GM12864 (cell line): ENCODE measurements at places on chromosomes 16 and 17.

DNA sequence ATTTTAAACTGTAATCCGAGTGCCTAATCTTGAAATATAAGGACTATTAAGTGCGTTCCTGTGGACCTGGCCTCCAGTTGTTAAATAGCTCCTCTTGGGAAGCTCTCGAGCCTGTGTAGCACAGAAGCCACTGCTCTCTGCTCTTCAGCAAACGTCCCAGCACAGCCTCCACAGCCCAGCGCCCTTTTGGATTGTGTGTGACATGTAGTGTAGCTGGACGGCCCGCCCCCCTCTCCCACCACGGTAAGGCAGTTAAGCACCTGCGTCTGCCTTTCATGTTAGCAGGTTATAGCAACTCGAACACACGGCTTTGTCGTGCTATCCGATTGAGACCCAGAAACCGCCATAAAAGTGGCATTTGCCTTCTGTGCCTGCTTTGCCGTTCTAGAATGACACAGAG lies 79.2 kb upstream of the CHMP6 start:
- no peak for DNase-seq

DNA sequence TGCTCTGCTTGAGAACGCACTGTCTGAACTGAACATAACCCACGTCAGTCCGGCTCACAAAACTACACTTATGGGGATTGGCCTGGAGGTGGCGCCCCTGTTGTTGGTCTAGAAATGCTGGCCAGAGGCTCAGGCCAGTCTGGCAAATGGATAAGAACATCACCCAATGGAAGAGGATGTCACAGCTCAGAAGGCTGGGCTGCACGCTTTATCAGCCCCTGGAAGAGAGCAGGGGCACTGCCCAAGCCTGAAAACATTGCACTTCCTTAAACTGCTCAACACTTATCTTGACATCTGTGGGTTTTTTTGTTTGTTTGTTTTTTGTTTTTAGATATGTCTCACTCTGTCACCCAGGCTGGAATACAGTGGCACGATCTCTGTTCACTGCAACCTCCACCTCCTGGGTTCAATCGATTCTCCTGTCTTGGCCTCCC lies 24.8 kb upstream of the BPTF start:
- DNase-seq, result peak; percentile 71

GRCh38 chr16:23064639-23065038 lies 84.6 kb downstream of the USP31 start:
- DNase-seq, result no peak

DNA sequence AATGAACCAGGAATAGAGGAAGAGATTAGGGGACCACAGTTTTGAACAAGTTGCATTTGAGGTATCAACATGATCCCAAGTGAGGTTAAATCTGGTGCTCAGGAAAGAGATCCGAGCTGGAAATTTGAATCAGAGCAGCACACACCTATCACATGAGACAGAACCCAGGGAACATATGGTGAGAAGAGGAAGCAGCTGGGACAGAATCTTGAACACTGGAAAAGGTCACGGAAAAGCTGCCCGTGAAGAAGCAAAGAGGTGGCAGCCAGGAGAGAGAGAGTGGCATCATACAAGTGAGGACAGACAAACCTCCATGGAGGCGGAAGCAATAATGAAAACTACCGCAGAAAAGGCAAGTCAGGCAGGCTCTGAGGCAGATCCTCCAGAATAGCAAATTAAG lies 36.1 kb downstream of the USP31 start:
- no peak for DNase-seq

GRCh38 chr17:1966274-1967086 lies 58.7 kb downstream of the RTN4RL1 start:
- DNase-seq, result no peak

GRCh38 chr16:15552507-15552906 lies 90.4 kb downstream of the MARF1 start:
- DNase-seq, result no peak

- no peak for DNase-seq
These were observed at the start of gene ABCC1 for GRCh38 chr16:15949210-15950160. Gene ABCC1, plus strand, starts transcription at chr16:15949616. Its CDS starts 136 bp downstream, at chr16:15949752.

DNA sequence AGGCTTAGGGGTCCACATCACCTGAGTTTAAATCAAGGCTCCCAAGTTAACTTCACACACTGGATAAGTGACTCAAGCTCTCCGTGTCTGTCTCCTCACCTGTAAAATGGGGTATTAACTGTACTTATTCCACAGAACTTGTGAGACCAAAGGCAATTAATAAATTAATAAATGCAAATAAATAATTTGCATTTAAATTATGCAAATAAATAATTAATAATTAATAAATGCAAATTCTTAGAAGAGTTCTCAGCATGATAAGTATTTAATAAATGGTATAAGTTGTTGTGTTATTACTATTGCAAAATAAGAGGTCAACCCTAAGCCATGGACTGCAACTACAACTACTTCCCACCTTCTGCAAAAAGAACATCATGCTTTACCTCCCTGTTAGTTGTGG lies 13.7 kb upstream of the CXCL16 start:
- no peak for DNase-seq

GRCh38 chr17:82931699-82932517 lies 92.1 kb upstream of the ZNF750 start:
- DNase-seq, result no peak

DNA sequence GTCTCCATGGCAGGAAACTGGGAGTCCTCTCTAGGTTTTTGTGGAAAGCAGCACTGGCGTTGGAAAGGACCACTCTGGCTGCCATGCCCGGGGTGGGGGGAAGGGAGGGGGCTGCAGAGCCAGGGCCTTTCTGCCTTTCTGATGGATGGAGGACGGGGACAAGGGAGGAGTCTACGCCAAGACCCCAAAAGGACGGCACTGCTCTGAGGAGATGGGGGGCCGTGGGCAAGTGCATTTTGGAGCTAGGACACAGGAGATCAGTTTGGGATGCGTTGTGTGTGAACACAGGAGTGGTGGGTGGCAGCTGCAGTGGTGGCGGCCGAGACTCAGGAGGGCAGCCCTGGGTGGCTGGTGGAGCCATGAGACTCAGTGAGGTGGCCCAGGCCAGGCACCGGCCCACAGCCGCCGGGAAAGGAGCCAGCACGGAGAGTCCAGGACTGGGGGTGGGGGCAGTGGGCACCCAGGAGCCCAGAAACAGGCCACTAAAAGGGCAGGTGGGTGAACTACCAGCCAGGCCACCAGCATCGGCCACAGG lies 2.0 kb downstream of the CENPX start:
- no peak for DNase-seq

DNA sequence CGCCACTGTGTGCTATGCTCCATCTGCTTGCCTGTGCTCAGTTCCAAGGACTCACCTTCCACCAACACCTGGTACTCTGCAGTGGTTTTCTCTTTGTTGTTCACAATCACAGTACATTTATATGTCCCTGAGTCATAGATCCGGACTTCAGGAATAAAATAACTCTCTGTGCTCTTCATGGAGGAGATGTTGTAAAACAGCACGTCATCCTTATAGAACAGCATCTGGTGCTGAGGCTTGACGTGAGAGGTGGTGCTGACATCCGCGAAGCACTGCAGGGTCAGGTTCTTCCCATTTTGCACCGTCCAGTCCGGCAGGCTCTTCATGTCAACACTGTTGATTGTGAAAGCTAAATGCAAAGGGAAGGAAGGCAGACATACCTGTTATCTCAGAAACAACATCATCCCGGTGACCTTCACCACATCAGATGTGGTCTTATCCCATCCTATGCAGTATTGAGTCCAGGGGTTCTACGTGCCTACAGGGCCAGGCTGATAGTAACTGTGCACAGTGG lies 12.8 kb downstream of the PECAM1 start:
- no peak for DNase-seq
